ENCODE measurements at places on chromosomes 5 and 9.

DNA sequence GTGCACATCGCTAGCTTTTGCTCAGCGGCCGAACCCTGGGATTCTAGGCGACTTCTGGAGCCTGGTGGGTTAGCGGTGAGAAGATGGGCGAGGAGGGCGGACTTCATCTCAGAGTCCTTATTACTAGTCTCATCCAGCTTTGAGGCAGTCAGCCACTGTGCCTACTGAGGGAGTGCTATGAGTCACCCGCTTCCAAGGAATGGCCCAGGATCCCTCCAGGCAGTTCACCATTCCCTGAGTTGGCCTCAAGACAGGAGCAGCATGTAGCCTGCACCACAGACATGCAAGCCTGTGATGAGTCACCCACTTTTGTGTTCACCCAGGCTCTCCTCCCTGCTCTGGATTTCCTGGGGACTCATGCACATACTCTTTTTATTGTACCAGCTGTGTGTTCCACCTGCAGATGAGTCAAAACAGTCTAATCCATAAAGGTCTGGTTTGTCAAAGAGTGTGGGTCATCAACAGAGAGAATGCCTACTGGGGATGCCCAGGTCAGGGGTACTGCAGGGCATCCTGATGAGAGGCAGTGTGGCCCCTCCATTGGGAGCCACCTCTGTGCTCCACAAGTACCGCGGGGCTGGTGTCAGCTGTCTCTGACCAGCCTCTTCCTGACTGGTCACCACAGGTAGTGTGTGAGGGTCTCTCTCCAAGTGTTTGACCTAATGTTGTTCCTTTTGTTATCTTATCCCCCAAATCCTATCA lies 20.2 kb downstream of the SLC22A5 start:
- no peak for DNase-seq

DNA sequence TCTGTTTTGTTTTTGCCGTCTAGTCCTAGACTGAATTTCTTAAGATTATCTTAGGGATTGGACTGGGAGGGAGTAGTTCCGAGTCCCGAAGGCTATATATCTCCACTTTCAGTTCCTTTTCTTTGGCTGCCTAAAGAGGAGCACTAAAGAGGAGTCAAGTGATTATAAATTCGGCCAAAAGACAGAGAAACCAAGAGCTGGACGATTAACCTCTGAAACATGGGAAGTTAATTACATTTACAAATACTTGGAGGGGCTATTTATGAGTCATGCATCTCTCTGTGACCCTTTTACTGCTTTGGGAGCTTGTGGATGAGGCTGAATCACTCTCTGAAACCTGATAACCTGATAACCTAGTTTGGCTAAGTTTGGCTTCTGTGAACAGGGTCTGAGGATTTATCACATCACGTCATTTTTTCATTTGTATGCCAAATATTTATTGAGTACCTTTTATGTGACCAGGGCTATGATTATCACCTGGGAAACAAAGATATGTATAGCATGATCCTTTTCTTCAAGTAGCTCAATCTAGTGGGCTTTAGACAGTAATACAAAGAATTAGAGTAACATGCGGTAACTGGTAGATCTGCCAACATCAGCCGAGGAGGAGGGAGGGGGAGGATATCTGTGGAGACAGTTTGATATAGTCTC lies 180.9 kb downstream of the CD180 start:
- DNase-seq: no peak

DNA sequence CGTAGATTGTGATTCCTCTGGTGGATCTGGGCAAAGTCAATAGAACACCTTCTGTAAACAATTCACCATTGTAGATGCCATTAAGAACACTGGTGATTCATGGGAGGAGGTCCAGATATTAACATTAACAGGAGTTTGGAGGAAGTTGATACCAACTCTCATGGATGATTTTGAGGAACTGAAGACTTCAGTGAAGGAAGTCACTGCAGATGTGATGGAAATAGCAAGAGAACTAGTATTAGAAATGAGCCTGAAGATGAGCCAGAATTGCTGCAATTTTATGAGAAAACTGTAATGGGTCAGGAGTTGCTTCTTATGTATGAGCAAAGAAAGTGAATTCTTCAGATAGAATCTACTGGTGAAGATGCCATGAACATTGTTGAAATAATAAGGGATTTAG lies 26.9 kb downstream of the TCERG1 start:
- DNase-seq: no peak

DNA sequence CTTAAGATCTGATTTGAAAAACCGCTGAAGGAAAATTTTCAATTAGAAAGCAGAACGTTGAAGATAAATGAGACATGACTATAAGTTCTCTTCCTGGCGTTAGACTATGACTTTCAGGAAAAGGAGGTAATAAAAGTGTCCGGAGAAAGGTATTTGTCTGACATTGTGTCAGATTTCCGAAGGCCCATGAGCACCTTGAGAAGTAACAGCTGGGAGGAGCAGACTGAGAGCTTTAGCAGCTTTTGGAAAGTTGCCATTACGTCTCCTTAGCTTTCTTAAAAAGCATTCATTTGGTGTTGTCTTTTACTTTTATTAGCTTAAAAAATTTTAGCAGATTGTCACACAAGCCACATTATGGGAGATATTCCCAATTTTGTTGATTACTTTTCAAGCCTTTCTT lies 363.5 kb downstream of the NDUFS4 start:
- no peak for DNase-seq

DNA sequence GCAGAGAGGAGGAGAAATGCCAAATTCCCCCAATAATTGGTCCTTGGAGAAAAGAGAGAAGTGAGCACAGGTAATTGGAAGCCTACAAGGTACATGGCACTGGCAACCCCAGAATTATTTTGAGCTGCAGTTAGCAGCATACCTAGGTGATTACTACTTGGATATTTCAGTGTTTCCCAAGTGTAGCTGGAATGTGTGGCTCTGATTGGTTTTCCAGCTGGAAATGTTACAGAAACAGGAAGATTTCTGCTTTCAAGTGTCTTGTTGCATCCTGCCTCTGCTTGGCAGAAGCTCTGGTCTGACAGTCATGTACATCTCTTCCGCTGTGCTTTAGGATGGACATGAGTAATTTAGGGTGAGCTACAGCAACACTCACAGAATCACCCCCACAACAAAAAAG lies 262.1 kb downstream of the ENC1 start:
- DNase-seq: no peak

- no peak for DNase-seq
These were observed 185.5 kb upstream of the FGF10 start for GRCh38 chr5:44574678-44575077.

DNA sequence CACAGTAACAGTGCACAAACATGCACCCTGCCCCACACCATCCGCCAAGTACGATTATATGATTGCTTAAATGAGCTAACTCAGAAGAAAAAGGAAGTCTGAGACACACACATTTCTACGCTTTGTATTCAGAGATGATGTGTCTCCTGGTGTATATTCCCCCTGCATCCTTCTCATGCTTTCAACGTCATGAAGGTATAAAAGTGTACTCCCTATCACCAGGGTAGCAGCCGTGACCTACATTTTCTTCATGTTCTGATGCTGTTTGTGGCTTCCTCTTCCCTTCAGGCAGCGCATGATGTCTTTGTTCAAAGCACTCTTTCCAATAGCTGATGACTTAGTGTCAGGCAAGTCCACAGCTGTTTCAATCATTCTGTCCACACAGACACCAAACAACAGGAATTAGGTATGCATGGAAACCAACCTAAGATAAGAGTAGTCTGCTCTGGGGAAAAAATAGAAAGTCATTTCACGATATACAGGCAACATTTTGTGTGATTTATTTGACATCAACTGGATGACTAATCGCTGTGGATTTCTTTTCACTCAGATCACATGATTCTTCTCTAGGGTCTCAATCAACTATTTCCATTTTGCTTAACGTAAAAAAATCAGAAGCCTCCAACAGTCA lies 269.4 kb upstream of the PTGER4 start:
- no peak for DNase-seq

- DNase-seq: no peak
These were observed 24.0 kb upstream of the ASPN start for GRCh38 chr9:92506184-92506857.

- DNase-seq: no peak
These were observed 88.8 kb downstream of the RGS7BP start for GRCh38 chr5:64594601-64595000.

DNA sequence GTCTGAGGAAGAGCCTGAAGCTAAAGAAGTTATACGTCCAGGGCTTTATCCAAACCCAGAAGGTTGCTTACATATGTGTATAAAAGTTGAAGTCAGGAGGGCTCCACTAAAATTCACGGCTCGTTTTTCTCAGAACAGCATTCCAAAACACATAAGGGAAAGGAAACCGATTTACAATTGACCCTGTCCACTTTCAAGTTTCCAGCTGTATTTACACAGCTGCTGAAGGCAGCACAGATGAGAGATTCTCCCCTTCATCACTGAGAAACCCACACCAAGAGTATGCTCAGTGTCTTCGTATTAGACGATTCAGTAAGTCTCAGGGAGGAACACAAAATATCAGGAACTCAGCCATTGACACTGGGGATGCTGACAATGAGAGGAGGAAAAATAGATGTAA lies 5.9 kb upstream of the NREP start:
- DNase-seq: no peak

DNA sequence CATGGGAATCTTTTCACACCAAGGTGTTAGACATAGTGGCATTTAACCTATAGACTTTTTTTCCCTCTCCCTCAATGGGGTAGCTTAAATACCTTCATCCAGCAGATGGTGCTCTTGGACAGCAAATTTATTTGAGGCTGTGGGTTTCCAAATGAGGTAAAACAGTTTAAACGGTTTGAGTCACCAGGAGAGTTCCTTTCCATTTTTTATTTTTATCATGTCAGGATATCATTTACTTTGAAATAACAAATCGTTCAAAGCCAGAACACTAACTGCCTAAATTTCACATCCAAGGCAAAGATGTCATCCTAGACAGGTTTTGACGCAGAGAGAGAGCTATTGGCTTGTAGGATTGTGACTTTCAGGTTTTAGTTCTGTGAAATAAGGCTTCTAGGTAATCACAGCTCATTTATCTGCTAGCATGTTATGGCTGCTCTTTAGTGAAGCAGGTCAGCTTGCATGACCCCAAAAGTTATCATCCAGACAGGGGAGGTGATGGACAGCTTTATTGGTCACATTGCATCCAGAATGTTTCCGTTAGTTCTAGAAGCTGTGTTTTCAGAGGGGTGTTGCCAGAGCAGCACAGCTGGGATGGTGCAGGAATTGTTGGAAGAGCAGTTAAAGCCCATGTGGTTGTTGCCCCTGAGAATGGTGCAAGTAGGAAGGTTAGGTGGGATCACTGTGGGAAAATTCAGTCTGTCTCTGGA lies 69.8 kb downstream of the KDM4C start:
- no peak for DNase-seq

GRCh38 chr9:133788819-133789717 lies 50.9 kb upstream of the SARDH start:
- peak; percentile 73 for DNase-seq

- DNase-seq: no peak
These were observed 106.7 kb upstream of the SH3GL2 start for GRCh38 chr9:17472126-17472525.

GRCh38 chr5:132458651-132459030 lies 31.9 kb downstream of the IRF1 start:
- DNase-seq: no peak

- no peak for DNase-seq
These were observed 4.4 kb downstream of the CRB2 start for GRCh38 chr9:123360161-123361085.

- DNase-seq: no peak
These were observed 62.7 kb upstream of the PALM2AKAP2 start for GRCh38 chr9:109717342-109717741.

DNA sequence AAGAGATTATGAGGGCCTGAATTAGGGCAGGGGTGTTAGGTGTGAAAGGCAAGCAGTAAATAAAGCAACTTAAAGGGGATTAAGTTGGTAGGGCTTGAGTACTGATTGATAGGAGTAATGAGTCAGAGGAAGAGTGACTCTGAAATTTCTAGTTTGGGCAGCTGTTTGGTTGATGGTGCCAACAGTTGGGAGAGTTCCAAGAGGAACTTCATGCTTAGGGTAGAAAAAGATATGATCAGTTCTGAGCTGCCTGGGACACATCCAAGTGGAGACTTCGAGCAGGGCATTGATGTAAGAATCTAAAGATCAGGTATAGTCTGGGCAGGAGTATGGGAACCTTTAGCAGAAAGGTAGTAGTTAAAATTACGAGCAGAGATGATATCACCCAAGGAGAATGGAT lies 10.2 kb downstream of the MAMDC2 start:
- no peak for DNase-seq

DNA sequence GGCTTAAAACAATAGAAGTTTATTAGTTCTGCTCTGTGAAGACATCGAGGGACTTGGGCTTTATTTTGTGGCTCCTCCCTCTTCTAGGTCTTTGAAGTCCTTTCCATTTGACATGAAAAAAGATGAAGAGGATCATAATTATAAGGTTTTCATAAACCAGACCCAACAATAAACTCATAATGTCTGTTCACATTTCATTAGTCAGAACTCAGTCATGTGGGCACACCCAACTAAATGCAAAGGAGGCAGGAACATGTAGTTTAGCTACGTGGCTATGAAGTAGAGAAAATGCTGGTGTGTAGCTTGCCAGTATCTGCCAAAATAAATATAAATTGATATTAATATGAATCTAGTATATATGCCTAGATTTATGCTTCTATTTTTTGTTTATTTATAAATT lies 393.9 kb upstream of the C9orf72 start:
- no peak for DNase-seq

DNA sequence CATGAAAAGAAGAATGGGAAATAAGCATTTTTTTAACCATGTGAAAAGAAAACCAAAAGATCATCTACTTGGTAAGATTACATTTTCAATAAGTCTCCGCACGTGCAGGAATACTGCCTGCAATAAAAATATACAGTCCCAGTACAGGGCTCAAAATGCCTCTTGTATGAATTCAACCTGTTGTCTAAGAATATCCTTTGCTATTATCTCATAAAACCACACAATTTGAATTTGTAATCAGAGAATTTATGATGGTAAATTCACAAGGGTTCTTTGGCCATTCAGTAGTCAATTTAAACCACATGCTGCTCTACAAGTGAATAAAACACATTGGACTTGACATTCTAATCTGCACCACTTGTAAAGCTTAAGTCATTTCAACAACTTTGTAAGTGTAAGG lies 46.6 kb downstream of the ST8SIA4 start:
- no peak for DNase-seq

DNA sequence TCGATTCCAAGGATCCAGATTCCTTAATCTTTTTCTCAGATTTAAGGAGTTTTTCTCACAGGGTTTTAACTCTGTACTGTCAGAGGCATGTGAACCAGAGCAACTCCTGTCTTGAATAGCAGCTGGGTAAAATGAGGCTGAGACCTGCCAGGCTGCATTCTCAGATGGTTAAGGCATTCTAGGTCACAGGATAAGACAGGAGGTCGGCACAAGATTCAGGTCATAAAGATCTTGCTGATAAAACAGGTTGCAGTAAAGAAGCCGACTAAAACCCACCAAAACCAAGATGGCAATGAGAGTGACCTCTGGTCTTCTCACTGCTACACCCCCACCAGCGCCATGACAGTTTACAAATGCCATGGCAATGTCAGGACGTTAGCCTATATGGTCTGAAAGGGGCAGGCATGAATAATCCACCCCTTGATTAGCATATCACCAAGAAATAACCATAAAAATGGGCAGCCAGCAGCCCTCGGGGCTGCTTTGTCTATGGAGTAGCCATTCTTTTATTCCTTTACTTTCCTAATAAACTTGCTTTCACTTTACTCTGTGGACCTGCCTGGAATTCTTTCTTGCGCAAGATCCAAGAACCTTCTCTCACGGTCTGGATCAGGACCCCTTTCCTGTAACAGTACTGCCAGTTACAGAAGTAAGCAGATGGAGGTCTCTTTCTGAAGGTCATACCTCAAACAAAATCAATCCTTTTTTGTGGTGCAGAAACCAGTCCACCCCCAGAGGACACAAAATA lies 87.1 kb downstream of the SLC38A9 start:
- DNase-seq: no peak

- DNase-seq: peak; percentile 38
These were observed 404.7 kb upstream of the TRPC7 start for GRCh38 chr5:136769900-136770684.
